ENCODE measurements at places on chromosomes 6 and 20. TPM values are rescaled to one million over a fixed set of nuclear protein-coding genes. Genes with fewer than 3 reads are reported as not detected.

- H3K4me1 ChIP-seq = no peaks in the 10 kb centered on the region
- H3K27me3 ChIP-seq = no peaks in the 10 kb centered on the region
- DNase-seq = no peak
- no peak overlapping the region for H3K4me3 ChIP-seq
- no peaks in the 10 kb centered on the region for H3K36me3 ChIP-seq
- no peak overlapping the region for H3K27ac ChIP-seq
Measured at GRCh38 chr6:119594907-119595306, 245.3 kb upstream of the MAN1A1 start.

GRCh38 chr6:123016431-123017103 lies 20.5 kb downstream of the CLVS2 start:
- no peaks in the 10 kb centered on the region for H3K36me3 ChIP-seq
- no peaks in the 10 kb centered on the region for H3K4me1 ChIP-seq
- no peak for DNase-seq
- H3K27me3 ChIP-seq = no peaks in the 10 kb centered on the region

DNA sequence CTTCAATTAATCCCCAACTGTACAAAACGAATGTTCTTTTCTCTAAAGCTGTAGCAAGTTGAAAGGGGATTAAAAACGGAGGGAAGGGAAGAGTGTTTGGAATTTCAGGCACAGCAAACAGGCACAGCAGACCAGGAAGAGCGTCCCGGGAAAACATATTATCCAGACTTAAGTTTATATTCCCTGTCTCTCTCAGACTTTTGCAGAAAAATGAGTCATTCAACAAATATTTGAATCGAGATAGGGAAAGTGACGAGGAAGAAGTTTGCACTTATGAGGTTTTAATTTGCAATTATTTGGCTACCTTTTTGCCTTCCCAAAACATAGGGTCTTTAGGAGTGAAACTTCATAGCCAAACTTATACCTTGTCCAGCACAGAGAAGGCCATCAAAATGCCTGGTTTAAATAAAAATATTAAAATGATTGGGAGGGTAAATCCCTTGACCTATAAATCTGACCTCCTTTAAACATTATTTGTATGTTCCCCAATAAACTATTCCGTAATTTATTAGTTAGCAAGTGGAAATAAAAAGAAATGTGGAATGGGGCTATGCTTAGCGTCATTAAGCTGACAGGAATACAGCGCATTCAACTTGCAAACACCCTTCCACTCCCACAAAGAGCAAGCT lies 16.0 kb downstream of the HFE start:
- peaks cover 3% of the 10 kb centered on the region for H3K36me3 ChIP-seq
- H3K4me3 ChIP-seq = peak overlapping the region; percentile 80
- H3K4me1 ChIP-seq = peaks cover 18% of the 10 kb centered on the region
- H3K27me3 ChIP-seq = peaks cover 3% of the 10 kb centered on the region
- H3K27ac ChIP-seq = peak overlapping the region; percentile 93

GRCh38 chr6:41571021-41571780 lies 25.0 kb downstream of the FOXP4 start:
- H3K4me1 ChIP-seq = peaks cover 14% of the 10 kb centered on the region
- no peak overlapping the region for H3K4me3 ChIP-seq
- H3K27me3 ChIP-seq = no peaks in the 10 kb centered on the region
- DNase-seq = peak; percentile 47
- peaks cover 7% of the 10 kb centered on the region for H3K36me3 ChIP-seq

Gene GPSM3
- total RNA-seq = 118 TPM

Gene RAET1E
- not detected for total RNA-seq

DNA sequence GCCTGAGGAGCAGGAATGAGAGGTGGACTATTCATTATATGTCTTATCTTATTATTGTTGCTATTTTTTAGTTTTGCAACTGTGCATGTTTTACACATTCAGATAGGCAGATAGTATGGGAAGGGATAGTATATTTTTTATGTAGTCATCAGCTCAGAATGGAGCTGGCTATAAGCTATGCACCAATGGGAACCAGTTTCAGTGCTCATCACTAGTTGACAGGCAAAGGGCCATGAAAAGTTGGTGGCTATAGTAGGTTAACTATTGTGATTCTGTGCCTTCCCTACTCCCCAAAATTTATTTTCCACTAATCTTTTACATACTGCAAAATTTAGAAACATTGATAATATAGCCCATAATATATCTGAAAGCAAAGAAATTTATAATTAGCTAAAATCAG lies 5.3 kb upstream of the UBD start:
- H3K27ac ChIP-seq = no peak overlapping the region
- H3K4me3 ChIP-seq = no peak overlapping the region
- no peaks in the 10 kb centered on the region for H3K36me3 ChIP-seq
- H3K4me1 ChIP-seq = peaks cover 7% of the 10 kb centered on the region
- peaks cover 40% of the 10 kb centered on the region for H3K27me3 ChIP-seq
- no peak for DNase-seq

Gene LAMA4
- not detected for total RNA-seq

GRCh38 chr20:36339646-36340592 lies 33.8 kb downstream of the DLGAP4 start:
- H3K36me3 ChIP-seq = no peaks in the 10 kb centered on the region
- no peak overlapping the region for H3K27ac ChIP-seq
- H3K27me3 ChIP-seq = peaks cover 28% of the 10 kb centered on the region
- DNase-seq = peak; percentile 37
- H3K4me3 ChIP-seq = no peak overlapping the region

Gene HLA-G
- total RNA-seq = 0.19 TPM

DNA sequence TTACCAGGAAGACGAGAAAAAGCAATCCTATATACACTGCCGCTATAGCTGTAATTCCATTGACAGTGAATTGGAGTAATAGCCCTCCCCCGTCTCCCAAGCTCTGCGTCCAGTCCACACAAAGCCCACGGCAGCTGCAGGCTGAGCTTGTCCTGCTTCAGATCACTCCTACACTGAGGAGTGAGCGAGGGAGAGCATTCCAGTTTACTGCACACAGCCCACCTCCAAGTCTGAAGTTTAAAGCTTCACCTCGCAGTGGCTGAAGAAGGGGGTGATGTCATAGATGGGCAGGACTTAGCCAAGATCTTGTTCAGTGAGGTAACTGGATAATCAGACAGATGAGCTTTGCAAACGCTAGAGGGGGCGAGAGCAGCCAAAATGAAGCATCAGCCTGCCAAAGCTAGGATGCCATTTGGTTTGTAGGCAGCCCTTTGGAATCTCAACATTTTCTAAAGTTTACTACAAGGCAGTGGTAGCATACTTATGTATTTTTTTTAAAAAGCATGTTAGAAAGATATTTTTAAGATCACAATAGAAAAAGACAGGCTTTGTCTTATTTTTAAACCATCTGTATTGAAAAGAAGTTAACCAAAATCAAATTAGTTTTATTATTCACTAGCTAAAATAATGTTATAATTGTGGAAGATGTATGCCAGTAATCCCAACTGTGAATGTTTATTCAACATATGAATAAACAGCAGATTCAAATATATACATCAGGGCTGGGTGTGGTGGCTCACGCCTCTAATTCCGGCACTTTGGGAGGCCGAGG lies at the start of gene FLRT3:
Gene FLRT3, minus strand, starts transcription at position 213 of the 772 bp plus-strand sequence. CDS start 10,106 bp downstream, outside the sequence.
- DNase-seq = peak; percentile 10
- no peak within 1 kb of the TSS for H3K4me3 ChIP-seq
- H3K27ac ChIP-seq = no peak within 1 kb of the TSS
- H3K27me3 ChIP-seq = no peaks in the 10 kb centered on the region
- H3K4me1 ChIP-seq = no peaks in the 10 kb centered on the region

GRCh38 chr6:170098428-170099170 lies 192.3 kb downstream of the DLL1 start:
- peaks cover 13% of the 10 kb centered on the region for H3K27me3 ChIP-seq
- no peaks in the 10 kb centered on the region for H3K36me3 ChIP-seq
- H3K4me1 ChIP-seq = no peaks in the 10 kb centered on the region
- no peak overlapping the region for H3K4me3 ChIP-seq
- no peak overlapping the region for H3K27ac ChIP-seq
- DNase-seq = peak; percentile 5

DNA sequence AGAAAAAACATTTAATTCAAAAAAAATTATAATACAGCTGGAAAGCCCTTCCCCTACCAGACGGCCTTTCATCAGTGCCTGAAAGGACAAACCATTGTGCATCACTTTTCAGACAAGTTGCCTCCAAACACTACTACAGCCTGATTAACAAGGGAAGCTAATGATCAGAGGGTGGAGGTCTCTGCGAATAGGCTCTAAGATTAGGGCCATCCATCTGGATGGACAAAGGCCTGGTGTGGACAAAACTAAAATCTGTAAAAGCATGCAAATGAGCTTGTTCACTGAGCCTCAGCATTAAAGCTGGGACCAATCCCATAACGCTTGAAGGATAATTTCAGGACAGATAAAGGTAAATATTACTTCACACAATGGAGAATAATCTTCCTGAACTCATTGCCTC lies 228.7 kb upstream of the PLN start:
- DNase-seq = no peak
- H3K4me3 ChIP-seq = no peak overlapping the region
- no peaks in the 10 kb centered on the region for H3K27me3 ChIP-seq
- H3K36me3 ChIP-seq = no peaks in the 10 kb centered on the region
- no peak overlapping the region for H3K27ac ChIP-seq

- no peak overlapping the region for H3K4me3 ChIP-seq
- H3K27me3 ChIP-seq = no peaks in the 10 kb centered on the region
- H3K4me1 ChIP-seq = no peaks in the 10 kb centered on the region
- no peaks in the 10 kb centered on the region for H3K36me3 ChIP-seq
Measured at GRCh38 chr6:126531840-126532239, 191.9 kb downstream of the CENPW start.

DNA sequence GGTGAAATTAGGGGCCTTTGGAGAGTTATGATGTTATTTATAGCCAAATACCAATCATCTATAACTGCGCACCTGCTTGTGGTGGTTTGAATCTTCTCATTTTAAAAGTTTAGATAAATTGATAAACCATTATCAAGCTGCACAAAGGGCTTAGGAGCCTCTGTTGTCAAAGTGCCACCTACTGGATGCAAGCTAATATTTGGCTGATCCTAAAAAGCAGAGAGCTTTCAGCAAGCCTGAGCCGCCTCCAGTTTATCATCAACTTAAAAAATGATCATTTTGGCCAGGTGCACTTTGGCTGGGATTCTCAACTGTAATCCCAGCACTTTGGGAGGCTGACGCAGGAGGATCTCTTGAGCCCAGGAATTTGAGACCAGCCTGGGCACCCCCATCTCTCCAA lies 58.5 kb upstream of the ATXN1 start:
- H3K27me3 ChIP-seq = peaks cover 24% of the 10 kb centered on the region
- DNase-seq = no peak
- H3K27ac ChIP-seq = no peak overlapping the region
- no peaks in the 10 kb centered on the region for H3K36me3 ChIP-seq
- no peak overlapping the region for H3K4me3 ChIP-seq

DNA sequence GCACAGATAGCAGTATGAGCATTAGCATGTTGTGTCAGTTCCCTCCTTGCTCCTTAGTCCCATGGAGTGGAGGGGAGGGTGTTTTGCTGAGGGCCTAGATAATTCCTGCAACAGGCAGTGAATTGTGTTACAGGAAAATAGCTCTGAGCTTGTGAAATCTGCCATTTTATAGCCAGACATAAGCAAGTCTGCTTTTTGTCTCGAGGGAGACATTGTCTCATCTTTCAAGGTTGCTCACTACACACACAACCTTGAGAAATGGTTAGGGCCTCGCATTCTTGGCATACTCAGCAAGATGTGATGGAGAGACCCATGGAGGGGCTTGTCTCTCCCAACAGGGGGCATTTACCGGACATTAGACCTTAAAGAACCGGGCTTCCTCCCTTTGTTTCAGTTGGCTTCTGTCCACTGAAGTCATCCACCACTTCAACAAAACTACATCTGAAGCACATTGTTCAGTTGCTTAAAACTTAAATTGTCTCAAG lies 108.0 kb upstream of the FOXO3 start:
- peaks cover 5% of the 10 kb centered on the region for H3K4me1 ChIP-seq
- no peak for DNase-seq
- H3K4me3 ChIP-seq = no peak overlapping the region
- H3K36me3 ChIP-seq = peaks cover 2% of the 10 kb centered on the region
- H3K27ac ChIP-seq = no peak overlapping the region

- no peaks in the 10 kb centered on the region for H3K27me3 ChIP-seq
- DNase-seq = peak; percentile 26
- H3K4me3 ChIP-seq = no peak overlapping the region
- H3K4me1 ChIP-seq = peaks cover 33% of the 10 kb centered on the region
- H3K36me3 ChIP-seq = no peaks in the 10 kb centered on the region
Measured at GRCh38 chr6:130524552-130524951, 158.7 kb downstream of the TMEM200A start.

DNA sequence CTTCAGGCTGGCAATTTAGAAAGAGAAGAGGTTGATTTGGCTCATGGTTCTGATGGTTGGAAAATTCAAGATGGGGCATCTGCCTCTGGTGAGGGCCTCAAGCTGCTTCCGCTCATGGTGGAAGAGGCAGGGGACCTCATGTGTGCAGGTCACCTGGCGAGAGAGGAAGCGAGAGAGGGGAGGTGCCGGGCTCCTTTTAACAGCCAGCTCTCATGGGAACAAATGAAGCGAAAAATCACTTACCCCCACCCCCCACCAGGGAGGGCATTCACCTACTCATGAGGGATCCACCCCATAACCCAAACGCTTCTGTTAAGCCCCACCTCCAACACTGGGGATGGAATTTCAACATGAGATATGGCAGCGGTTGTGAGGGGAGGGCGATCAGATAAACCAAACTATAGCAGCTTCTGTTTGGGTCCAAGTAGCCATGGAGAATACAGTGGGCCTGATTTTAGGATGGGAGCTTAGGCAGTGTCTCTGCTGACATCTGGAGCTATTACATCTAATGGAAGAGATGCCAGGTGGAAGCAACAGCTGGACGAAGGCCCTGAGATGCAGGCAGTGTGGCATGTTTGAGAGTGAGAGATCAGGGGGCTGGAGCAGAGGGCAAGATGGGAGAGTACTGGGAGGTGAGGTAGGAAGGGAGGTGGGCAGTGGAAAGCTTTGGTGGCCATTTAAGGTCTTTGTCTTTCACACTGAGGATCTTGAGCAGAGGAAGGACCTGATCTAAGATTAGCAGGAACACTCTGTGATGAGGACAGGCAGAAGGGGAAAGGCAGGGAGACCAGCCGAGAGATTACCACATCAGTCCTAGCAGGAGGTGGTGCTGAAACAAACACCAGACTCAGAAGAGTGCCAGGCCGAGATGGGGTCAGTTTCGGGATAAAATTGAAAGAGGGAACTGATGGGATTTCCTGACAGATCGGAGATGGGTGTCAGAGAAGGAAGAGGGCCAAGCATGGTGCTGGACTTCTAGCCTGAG lies 161.8 kb downstream of the NFATC2 start:
- H3K4me3 ChIP-seq = no peak overlapping the region
- peaks cover 6% of the 10 kb centered on the region for H3K36me3 ChIP-seq
- no peak overlapping the region for H3K27ac ChIP-seq
- no peak for DNase-seq

DNA sequence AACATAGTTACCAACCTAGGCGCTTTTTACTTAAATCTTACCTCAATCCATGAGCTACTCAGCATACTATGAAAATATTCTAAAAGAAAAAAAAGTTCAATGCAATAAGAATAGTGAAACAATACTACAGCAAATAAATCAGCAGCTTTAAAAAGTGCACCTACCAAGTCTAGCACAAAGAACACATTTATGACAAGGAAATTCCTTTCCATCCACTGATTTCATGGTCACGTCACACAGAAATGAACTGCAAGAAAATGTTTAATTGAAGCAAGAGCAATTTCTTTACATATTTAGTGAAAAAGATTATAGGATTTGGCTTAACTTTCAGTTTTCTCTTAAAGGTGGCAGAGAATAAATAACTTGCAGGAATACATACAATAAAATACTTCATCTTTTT lies 36.2 kb downstream of the IBTK start:
- peaks cover 43% of the 10 kb centered on the region for H3K36me3 ChIP-seq
- H3K4me1 ChIP-seq = peaks cover 9% of the 10 kb centered on the region
- no peaks in the 10 kb centered on the region for H3K27me3 ChIP-seq
- DNase-seq = no peak

Gene FUT9
- total RNA-seq = not detected

GRCh38 chr6:22363166-22363713 lies 66.4 kb upstream of the PRL start:
- no peak for DNase-seq
- H3K4me3 ChIP-seq = no peak overlapping the region
- no peaks in the 10 kb centered on the region for H3K27me3 ChIP-seq
- H3K36me3 ChIP-seq = no peaks in the 10 kb centered on the region
- no peaks in the 10 kb centered on the region for H3K4me1 ChIP-seq
- H3K27ac ChIP-seq = no peak overlapping the region

Measured in activated CD4-positive, alpha-beta memory T cell treated with anti-CD3 and anti-CD28 coated beads for 36 hours (primary cell).